ENCODE measurements at places on chromosomes 2 and 18. TPM values are rescaled to one million over a fixed set of nuclear protein-coding genes. Genes with fewer than 3 reads are reported as not detected.
A peak's percentile ranks its signal among the peaks of the same experiment; 100 is the strongest.

DNA sequence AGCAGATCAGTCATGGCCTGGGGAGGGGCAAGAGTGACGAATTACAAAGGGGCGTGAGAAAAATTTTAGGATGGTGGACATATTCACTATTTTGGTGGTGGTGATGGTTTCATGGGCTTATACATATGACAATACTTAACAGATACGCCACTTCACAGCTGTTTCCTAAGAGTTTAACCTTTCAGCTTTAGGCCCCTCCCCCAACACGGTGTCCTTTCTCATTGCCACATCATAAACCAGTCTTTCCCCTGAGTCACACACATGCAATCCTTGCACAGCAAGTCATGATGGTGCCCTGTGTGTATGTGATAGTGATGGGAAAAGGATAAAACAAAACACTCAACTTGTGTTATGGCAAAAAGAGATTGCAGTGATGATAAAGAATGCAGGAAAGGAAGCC is 47.6 kb upstream of the IL1R1 start:
- no peaks in the 10 kb centered on the region for H3K4me1 ChIP-seq
- H3K27me3 ChIP-seq: no peaks in the 10 kb centered on the region
- DNase-seq: no peak

DNA sequence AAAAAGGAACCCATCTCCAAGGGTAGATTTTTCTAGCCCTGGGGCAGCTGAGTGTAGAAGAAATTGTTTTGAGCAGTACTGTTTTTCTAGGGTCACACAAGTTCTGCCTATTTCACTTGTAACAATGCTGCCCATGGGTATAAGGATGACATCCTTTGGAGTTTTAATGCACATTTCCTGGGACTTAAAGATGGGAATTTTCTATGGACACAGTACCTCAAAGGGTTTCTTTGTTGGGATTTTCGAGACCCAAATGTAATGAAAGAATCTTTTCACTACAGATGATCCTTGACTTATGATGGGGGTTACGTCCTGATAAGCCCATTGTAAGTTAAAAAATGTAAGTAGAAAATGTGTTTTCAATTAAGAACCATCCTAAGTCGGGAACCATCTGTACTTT is 31.8 kb downstream of the CDC42EP3 start:
- no peak overlapping the region for H3K4me3 ChIP-seq
- no peak overlapping the region for H3K27ac ChIP-seq
- H3K27me3 ChIP-seq: no peaks in the 10 kb centered on the region
- peaks cover 42% of the 10 kb centered on the region for H3K36me3 ChIP-seq
- peaks cover 51% of the 10 kb centered on the region for H3K4me1 ChIP-seq

DNA sequence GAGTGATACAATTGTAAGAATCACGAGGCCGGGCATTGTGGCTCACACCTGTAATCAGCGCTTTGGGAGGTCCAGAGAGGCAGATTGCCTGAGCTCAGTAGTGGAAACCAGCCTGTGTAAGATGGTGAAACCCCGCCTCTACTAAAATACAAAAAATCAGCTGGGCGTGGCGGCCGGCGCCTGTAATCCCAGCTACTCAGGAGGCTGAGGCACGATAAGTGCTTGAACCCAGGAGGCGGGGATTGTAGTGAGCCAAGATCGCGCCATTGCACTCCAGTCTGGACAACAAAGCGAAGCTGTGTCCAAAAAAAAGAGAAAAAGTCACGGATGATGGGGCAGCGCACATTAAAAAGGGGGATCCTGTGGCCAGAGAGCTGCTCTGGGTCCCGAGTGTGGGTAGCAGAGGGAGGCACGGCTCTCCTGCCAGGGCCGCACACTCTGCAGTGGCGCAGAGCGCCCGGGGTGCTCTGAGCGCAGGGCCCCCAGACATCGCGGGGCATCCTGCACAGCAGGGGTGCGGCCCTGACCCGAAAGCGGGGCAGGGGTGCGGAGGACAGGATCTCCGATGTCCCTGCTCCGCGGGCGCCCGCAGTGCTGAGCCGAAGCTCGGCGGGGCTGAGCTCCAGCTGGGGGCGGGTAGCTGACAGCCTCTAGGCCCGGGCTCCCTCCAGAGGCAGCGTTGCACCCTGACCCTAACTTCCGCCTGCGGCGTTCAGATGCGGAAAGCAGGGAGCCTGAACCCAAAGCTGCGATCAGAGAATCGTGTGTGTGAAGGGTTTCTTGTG is 30.4 kb upstream of the RAB6D start:
- DNase-seq: peak; percentile 6
- H3K27me3 ChIP-seq: no peaks in the 10 kb centered on the region
- H3K4me3 ChIP-seq: no peak overlapping the region
- H3K36me3 ChIP-seq: no peaks in the 10 kb centered on the region

GRCh38 chr2:11326677-11327211 is 17.7 kb downstream of the ROCK2 start:
- no peaks in the 10 kb centered on the region for H3K36me3 ChIP-seq
- H3K4me1 ChIP-seq: peaks cover 5% of the 10 kb centered on the region
- H3K27ac ChIP-seq: no peak overlapping the region
- no peak for DNase-seq

DNA sequence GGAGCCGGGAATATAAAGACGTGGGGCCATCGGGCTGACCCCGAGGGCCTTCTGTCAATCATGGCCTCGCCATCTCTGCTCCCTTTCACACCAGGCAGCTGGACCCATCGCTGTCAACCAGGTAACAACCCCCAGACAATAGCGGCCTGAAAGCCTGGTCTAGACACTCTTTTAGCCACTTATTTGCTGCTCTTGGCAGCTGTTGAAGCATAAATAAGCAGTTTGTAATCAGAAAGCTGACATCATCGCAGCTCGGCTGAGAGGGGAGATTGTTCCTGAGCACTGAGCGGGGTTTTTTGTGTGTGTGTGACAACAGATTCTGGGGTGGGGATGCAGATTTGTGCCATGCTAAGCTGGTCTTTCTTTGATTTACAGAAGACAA is 423.6 kb upstream of the POU3F3 start:
- peaks cover 3% of the 10 kb centered on the region for H3K27me3 ChIP-seq
- DNase-seq: no peak
- H3K36me3 ChIP-seq: no peaks in the 10 kb centered on the region
- H3K4me3 ChIP-seq: no peak overlapping the region
- H3K27ac ChIP-seq: no peak overlapping the region

GRCh38 chr2:197889041-197889440 is 84.6 kb downstream of the PLCL1 start:
- peaks cover 28% of the 10 kb centered on the region for H3K4me1 ChIP-seq
- H3K27ac ChIP-seq: peak overlapping the region; percentile 6
- no peak overlapping the region for H3K4me3 ChIP-seq
- H3K27me3 ChIP-seq: no peaks in the 10 kb centered on the region

DNA sequence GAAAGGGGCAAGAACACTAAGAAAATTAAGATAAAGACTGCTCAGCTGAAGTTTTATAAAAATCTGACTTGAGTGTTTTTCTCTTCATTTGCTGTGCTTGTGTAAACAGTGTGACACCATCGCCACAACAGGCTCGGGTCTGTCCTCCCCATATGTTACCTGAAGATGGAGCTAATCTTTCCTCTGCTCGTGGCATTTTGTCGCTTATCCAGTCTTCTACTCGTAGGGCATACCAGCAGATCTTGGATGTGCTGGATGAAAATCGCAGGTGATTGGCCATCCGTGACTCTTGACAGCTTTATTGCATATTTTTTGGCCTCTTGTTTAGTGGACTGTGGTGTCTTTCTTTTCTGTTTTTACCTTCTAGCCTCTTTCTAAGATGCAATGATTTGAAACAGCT is 22.1 kb downstream of the MFF start:
- no peaks in the 10 kb centered on the region for H3K27me3 ChIP-seq
- DNase-seq: no peak
- no peak overlapping the region for H3K4me3 ChIP-seq
- no peaks in the 10 kb centered on the region for H3K4me1 ChIP-seq

DNA sequence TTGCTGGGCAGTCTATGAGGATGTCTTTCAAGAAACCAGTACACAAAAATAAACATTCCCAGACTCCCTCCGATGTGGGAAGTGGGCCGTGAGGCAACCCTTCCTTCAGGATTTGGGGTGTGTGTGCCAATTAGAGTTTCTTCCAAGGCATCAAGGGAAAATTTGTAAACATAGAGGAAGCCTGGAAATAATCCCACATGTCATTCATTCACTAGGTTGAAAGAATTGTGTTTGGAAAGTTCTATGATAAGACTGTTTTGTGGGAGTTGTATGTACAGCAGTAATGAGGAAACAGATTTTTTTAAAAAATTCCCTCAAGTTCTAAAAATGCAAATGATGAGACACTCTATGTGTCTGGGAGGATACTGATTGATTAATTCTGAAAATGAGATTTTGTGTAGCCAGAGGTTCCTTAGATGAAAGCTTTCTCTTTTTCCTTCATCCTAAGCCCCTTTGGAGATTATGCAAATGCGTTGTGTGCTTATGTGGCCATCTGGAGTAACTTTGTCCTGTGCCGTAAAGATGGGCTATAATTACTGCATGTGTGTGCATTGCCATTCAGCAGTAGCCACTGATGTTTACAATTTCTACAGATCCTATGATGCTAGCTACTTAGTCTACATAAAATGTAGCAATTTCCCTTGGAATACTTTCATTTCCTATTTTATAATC is 107.8 kb upstream of the TPO start:
- no peaks in the 10 kb centered on the region for H3K4me1 ChIP-seq
- H3K36me3 ChIP-seq: no peaks in the 10 kb centered on the region
- H3K27me3 ChIP-seq: no peaks in the 10 kb centered on the region
- DNase-seq: no peak
- no peak overlapping the region for H3K4me3 ChIP-seq
- no peak overlapping the region for H3K27ac ChIP-seq

DNA sequence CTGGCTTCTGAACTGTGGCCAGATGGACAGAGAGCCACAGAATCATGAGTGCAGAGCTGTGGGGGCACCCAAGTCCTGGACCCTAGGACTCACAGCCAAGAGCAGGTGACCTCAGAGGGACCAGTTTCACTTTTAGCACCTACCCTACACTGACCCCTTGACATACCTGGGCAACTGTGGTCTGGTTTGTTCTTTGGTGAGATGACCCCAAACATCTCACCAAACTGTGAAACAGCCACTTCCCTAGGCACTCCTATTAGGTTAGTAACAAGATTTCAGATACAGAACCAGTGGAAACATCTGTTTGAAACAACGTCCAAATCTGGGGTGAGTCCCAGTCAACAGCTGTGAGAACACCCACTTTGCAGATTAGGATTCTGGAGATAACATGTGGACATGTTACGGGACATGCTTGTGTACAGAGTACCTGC is 1.9 kb upstream of the ZFP36L2 start:
- H3K27ac ChIP-seq: peak overlapping the region; percentile 78
- H3K4me3 ChIP-seq: peak overlapping the region; percentile 97
- peaks cover 44% of the 10 kb centered on the region for H3K36me3 ChIP-seq

GRCh38 chr2:216540920-216541319 is 42.3 kb downstream of the RPL37A start:
- DNase-seq: no peak
- H3K4me1 ChIP-seq: no peaks in the 10 kb centered on the region
- no peaks in the 10 kb centered on the region for H3K36me3 ChIP-seq
- H3K4me3 ChIP-seq: no peak overlapping the region
- peaks cover 2% of the 10 kb centered on the region for H3K27me3 ChIP-seq
- H3K27ac ChIP-seq: no peak overlapping the region

- H3K27ac ChIP-seq: no peak overlapping the region
- no peaks in the 10 kb centered on the region for H3K4me1 ChIP-seq
- no peaks in the 10 kb centered on the region for H3K36me3 ChIP-seq
- no peaks in the 10 kb centered on the region for H3K27me3 ChIP-seq
- no peak for DNase-seq
These were observed 262.0 kb upstream of the RASGRP3 start for GRCh38 chr2:33214436-33214835.

GRCh38 chr2:45119855-45120254 is 110.6 kb upstream of the SIX2 start:
- H3K4me3 ChIP-seq: no peak overlapping the region
- no peaks in the 10 kb centered on the region for H3K4me1 ChIP-seq
- H3K27ac ChIP-seq: no peak overlapping the region

GRCh38 chr2:65212619-65213018 is 15.0 kb upstream of the ACTR2 start:
- DNase-seq: no peak
- no peaks in the 10 kb centered on the region for H3K36me3 ChIP-seq
- H3K4me3 ChIP-seq: no peak overlapping the region
- no peak overlapping the region for H3K27ac ChIP-seq
- H3K27me3 ChIP-seq: no peaks in the 10 kb centered on the region

DNA sequence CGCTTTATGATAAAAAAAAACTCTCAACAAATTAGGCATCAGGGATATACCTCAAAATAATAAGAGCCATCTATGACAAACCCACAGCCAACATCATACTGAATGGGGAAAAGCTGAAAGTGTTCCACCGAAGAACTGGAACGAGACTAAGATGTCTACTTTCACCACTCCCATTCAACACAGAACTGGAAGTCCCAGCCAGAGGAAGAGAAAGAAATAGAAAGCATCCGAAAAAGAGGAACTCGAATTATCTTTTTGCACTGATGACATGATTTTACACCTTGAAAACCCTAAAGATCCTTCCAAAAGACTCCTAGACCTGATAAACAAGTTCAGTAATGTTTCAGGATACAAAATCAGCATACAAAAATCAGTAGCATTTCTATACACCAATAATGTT is 121.6 kb downstream of the ZRANB3 start:
- H3K4me3 ChIP-seq: no peak overlapping the region
- H3K27me3 ChIP-seq: no peaks in the 10 kb centered on the region
- H3K4me1 ChIP-seq: no peaks in the 10 kb centered on the region
- no peak overlapping the region for H3K27ac ChIP-seq
- H3K36me3 ChIP-seq: no peaks in the 10 kb centered on the region

SIX3 gene
- not detected for total RNA-seq

PID1 gene
- total RNA-seq: 0.53 TPM

IMPA2 gene
- 2.5 TPM for total RNA-seq

DARS1 gene
- total RNA-seq: 38.2 TPM

RAMP1 gene
- total RNA-seq: not detected

TRIM43 gene
- not detected for total RNA-seq

SPHKAP gene
- total RNA-seq: not detected

ZBTB7C gene
- not detected for total RNA-seq

DNER gene
- not detected for total RNA-seq

PDE1A gene
- total RNA-seq: not detected

GRP gene
- not detected for total RNA-seq

SLC9A4 gene
- not detected for total RNA-seq

VWC2L gene
- not detected for total RNA-seq

FBLN7 gene
- total RNA-seq: 27.0 TPM
